ENCODE measurements at places on chromosomes 12 and 14.

DNA sequence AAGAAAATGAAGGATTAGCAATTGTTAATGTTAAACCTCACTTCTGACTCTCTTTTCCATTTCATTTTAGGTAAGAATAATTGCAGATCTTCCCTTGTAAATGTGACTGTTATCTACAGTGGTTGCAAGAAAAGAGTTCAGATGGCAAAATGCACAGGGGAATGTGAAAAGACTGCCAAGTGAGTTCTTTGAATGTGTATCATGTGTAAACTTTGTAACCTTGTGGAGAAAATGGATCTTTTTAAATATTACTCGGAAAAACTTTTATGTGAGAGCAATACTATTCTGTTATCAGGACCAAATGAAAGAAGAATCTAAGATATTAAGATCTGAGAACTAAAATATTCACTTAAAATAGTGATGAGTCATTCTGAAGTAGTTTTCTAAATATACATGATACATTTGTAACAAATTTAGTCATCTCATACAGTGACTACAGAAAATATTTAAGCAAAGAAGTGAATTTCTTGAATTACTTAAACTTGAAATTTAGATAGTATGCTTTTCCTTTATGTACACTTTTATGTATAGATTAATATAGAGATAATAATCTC is 122.5 kb upstream of the CNTN1 start:
- DNase-seq: no peak

DNA sequence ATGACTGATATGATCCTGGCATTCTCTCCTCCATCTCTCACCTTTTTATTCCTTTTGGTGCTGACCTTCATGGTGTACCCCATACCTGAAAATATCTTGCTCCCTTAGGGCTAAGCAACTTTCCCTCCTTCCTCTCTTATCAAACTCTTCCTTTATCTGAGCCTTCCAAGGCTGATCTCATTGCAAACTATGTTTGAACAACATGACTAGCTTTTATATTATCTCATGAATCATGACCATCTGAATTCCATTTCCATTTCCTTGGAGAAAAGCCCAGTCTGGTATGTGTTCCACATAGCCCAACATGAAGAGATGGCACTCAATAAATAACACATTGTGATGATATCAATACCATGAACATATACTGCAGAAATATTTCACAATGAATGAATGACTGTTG is 111.6 kb downstream of the TSPAN8 start:
- DNase-seq: no peak

GRCh38 chr12:101866615-101867373 is 10.6 kb upstream of the DRAM1 start:
- DNase-seq: no peak

GRCh38 chr14:85146779-85147178 is 383.2 kb upstream of the FLRT2 start:
- DNase-seq: no peak

DNA sequence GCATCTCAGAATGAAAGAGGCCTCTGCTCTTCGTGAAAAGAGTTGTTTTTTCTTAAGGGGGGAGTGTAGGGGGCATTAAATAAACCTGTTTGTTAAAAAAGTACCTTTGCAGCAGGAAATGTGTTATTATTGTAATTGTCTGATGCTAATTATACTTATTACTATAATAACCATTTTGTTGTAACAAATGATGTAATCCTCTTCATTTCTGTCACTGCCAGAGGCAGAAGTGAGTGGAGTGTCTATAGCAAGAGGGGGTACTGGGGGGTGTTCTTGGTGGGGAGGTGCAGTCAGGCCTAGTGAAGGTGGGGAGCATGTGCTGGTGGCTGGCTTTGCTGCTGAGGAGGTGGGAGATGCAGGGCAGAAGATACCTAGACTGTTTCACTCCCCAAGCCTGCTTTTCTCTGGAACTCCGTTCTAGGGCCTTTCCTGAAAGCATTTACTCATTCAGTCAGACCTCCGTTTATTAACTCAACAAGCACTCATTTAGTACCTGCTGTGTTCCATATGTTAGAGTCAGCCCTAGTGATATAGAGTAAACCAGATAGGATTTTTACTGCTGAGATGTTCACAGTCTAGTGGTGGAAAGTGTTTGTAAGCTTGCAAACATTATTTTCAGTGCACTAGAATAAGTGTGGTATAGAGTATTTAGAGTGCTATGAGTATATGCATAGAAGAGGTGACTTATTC is 77.5 kb upstream of the CISTR start:
- DNase-seq: no peak

- no peak for DNase-seq
Measured at GRCh38 chr14:68669603-68670358, 123.1 kb downstream of the ZFP36L1 start.

GRCh38 chr12:69984241-69984640 is 159.2 kb downstream of the MYRFL start:
- DNase-seq: no peak

GRCh38 chr12:89101440-89101839 is 250.9 kb downstream of the DUSP6 start:
- no peak for DNase-seq

DNA sequence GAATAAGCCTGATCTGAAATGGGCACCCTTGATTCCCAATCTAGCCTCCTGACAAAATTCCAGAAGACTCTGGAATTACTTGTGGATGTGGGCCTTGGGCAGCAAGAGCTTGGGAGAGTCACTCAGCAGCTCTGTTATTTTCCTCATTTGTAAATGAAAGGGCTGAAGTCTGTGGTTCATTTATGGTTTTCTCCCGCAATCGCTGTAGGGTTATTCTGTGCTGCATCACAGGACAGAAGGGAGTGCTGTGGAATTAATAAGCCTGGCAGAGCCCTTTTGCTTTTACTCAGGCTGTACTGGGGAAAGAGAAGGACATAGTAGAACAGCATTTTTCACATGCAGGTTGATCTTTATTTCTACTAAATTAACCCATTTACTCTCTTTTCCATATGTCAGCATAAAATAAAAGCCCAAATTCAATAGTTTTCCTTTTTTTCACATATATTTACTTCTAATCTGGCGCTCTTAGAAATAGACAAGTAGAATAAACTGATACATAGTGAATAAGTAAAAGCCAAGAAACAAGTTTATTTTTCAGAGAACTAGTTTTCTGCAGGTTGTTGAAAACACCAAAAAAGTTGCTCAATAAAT is 49.2 kb downstream of the DUSP16 start:
- no peak for DNase-seq

DNA sequence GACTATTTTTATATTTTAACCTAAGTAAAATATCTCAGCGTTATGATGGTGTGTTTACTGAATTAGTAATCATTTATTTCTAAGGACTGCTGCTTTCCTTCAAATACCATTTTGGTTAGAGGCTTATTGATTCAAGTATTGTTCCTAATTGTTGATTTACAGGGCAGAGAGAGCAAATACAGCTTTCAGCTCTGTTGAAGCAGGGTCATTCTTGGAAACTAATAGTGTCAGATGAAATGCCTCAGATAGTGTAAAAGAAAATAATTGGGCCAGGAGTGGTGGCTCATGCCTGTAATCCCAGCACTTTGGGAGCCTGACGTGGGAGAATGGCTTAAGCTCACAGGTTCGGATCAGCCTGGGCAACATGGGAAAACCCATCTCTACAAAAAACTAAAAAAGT is 249.3 kb downstream of the FUT8 start:
- DNase-seq: no peak

DNA sequence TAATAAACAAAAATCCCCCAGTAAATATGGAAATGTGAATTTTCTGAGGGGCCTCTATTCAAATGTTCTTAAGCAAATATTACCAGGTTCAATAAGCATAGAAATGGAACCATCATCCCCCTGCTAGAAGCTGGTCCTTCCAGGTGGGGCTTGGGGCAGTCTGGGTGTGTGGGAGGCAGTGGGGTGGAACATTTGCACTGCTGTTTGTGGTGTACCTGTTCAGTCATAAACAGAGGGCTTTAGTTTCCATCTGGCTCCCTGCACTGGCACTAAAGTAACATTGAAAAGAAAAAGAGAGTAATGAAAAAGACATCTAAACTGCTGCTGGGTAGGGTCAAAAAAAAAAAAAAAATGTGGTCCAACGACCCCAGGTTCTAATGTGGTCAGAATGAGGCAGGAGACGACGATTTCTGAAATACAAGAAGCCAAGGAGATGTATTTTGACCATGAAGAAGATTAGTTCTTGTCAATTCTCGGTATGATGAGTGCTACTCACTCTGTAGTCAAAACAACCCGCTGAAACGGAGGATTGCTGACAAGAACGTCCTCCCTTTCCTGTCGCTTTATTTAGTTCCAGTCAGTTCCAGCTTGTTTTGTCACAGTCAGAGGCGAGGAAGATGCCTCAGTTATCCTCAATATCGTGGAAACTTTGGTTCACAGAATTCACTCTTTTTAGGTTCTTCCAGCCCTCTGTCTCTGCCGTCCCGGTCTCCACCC is 44.2 kb upstream of the MANSC4 start:
- DNase-seq: no peak

DNA sequence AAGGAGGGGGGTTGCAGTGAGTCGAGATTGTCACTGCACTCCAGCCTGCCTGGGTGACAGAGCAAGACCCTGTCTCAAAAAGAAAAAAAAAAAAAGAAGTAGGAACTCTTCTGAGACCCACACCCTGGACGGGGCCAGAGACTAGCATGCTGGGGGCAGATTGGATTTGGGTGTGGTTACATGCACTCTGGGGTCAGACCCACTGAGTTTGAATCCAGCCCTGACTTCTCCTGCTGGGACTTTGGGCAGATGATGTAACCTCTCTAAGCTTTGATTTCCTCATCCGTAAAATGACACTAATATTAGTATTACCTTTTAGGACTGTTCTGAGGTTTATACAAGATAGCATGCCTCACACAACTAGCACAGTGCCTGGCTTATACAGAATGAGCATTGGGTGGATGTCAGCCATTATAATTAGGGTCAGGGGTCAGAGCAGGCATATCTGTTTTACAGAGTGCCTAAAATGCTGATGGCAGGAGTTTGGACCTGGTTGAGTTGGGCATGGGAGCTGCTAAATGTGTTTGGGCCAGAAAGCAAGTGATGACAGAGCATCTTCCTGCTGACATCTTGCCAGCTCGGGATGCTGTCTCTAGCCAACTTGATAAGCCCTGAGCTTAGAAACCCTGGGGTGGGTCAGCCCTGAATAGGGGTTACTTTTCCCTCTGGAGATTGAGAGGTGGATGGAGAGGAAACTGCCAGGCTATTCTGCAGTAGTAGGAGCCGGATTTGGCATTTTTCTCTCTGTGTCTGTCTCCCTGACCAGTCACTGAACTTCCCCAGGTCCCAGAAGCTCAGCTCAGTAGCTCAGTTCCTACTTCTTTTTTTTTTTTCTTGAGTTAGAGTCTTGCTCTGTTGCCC is 15.5 kb downstream of the TPCN1 start:
- peak; percentile 75 for DNase-seq

GRCh38 chr14:85178864-85179263 is 351.1 kb upstream of the FLRT2 start:
- no peak for DNase-seq
